Stomach (tissue), 19 donors: ENCODE measurements at places on chromosomes 6 and 20.

- H3K36me3 ChIP-seq = no peaks in the 10 kb centered on the region
- H3K4me1 ChIP-seq = peaks cover 1% of the 10 kb centered on the region
- H3K27me3 ChIP-seq = no peaks in the 10 kb centered on the region
- H3K4me3 ChIP-seq = no peak overlapping the region
Observed at GRCh38 chr20:9583151-9583550, 68.8 kb downstream of the LAMP5 start.

GRCh38 chr6:45930420-45931040 lies 85.1 kb downstream of the CLIC5 start:
- H3K27ac ChIP-seq = no peak overlapping the region
- no peaks in the 10 kb centered on the region for H3K36me3 ChIP-seq
- H3K4me3 ChIP-seq = no peak overlapping the region
- peak; percentile 84 for DNase-seq
- peaks cover 2% of the 10 kb centered on the region for H3K27me3 ChIP-seq
- H3K4me1 ChIP-seq = no peaks in the 10 kb centered on the region

- DNase-seq = no peak
- H3K4me3 ChIP-seq = no peak overlapping the region
- no peaks in the 10 kb centered on the region for H3K4me1 ChIP-seq
- H3K36me3 ChIP-seq = no peaks in the 10 kb centered on the region
- no peaks in the 10 kb centered on the region for H3K27me3 ChIP-seq
- no peak overlapping the region for H3K27ac ChIP-seq
Observed at GRCh38 chr6:146890644-146891434, 292.1 kb downstream of the ADGB start.

GRCh38 chr20:507761-508332 lies 35.7 kb downstream of the CSNK2A1 start:
- H3K27me3 ChIP-seq = no peaks in the 10 kb centered on the region
- H3K36me3 ChIP-seq = peaks cover 61% of the 10 kb centered on the region

- peaks cover 100% of the 10 kb centered on the region for H3K36me3 ChIP-seq
- H3K27ac ChIP-seq = no peak overlapping the region
- H3K4me1 ChIP-seq = no peaks in the 10 kb centered on the region
- no peak for DNase-seq
- no peaks in the 10 kb centered on the region for H3K27me3 ChIP-seq
Observed at GRCh38 chr20:38536310-38536709, 44.7 kb upstream of the ADIG start.

GRCh38 chr20:51969191-51969590 lies 166.9 kb upstream of the SALL4 start:
- no peaks in the 10 kb centered on the region for H3K4me1 ChIP-seq
- no peak for DNase-seq
- H3K27me3 ChIP-seq = no peaks in the 10 kb centered on the region
- H3K27ac ChIP-seq = no peak overlapping the region
- H3K4me3 ChIP-seq = no peak overlapping the region
- H3K36me3 ChIP-seq = no peaks in the 10 kb centered on the region

DNA sequence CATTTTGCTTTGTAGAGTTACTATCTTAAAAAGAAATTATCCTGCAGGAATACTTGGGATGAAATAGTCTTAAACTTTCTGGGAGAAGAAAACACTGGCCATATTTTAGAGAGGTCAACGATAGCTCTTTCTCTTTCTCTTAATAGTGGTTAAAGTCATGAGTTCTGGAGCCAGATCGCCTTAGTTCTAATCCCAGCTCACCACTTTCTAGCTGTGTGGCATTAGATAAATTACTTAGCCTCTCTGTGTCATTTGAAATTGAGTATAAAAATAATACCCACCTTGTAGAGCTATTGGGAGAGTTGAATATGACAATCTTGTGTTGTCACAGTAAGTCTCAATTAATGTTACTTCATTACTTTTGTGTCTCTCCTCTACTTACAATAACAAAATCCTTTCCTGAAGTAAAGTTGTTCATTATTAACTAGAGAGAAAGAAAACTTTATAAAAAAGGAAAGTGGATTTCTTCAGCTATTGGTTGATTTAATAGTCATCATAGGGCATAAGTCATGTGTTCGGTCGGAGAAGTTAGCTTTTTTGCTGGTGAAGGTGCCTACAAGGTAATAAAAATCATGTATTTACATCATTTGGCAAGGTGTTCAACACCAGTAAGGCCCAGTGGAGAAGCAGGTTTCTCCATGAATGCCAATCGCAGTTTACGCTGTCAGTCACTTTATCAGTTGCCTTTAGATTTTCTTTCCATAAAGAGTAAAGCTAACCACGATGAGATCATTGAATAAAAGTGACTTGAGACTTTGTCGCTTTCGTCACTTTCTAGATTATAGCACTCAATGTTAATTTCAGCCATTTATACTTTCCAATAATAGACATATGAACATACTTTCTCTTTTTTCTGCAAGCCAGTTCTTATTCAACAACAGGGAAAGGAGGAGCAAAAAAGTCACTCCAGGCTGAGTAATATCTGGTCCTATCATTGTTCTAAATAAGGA lies 2.0 kb downstream of the NEDD9 start:
- no peaks in the 10 kb centered on the region for H3K27me3 ChIP-seq
- H3K27ac ChIP-seq = peak overlapping the region; percentile 74
- no peaks in the 10 kb centered on the region for H3K36me3 ChIP-seq
